Stimulated activated CD4-positive, alpha-beta T cell treated with anti-CD3 and anti-CD28 coated beads, TNF-alpha, amount 100 ng/mL, for 48 hours (primary cell): ENCODE measurements at places on chromosomes 2 and 18.

DNA sequence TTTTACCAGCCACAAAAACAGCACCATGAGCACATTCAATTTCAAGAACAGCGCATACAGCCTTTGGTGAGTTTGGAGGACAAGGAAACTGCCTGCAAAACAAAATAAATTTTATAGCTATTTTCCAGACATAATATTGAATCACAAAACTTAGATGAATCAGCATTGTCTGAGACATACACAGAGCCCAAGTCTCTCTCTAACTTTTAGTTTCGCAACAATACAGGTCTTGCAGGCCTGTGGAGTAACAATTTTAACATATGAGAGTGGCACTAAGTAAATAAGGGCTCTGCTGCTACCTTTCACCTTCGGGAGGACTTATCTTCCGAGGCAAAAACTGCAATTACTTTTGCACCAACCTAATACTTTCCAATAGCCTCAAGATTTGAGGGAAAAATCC lies 56.1 kb upstream of the PEX13 start:
- DNase-seq, result no peak

DNA sequence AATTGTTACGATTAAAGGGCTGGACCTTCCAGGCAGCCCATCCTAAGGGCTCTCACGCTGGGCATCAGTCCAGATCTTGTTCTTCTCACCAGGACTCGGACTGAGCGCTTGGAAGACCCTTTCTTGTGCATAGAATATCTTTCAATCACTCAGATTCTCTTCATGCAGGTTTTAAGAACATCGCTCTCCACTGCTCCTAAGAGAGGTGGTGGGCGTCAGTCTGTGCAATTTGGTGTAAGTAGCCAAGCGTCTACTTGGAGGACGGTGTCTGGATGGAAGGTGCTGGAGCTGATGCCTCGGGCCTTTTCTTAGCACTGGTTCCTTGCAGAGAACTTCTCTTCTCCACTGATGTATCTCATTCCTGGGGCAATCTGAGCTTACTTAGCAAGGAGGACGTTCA lies 68.7 kb downstream of the ASB1 start:
- DNase-seq, result no peak

DNA sequence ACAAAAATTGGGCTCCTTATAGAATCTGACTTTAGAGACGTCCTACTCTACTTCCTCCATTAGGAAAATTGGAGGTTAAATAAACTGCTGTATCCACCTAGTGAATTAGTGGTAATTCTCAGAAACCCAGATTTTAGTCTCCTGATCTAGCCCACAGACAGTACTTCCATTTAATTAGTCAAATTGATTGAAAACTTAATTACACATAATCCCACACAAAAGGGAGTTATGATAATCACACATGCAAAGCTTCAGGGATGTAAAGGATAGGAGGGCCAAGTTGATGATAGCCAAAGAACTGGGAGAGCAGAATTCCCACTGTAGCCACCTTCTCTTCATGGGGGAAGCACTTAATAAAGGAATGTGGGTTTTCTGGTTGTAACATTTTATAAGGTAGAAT lies 471.9 kb downstream of the TMEM182 start:
- DNase-seq, result no peak

- no peak for DNase-seq
Measured at GRCh38 chr2:46018773-46019591, 278.2 kb upstream of the EPAS1 start.

DNA sequence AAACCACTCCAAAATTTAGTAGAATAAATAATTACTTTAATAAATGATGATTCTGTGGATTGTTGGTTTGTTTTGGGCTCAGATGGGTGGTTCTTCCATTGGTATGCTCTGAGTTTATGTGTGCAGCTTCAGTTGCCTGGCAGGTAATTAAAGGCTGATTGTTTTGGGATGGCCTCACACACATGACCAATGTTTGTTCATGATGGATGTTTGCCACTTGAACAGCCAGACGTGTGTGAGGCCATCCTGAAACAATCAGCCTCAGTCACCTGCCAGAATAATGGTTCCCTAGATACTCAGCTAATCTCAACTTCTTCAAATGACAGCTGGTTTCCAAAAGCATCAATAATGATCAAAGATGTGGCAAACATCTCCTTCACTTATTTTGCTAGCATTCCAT lies 352.5 kb upstream of the GULP1 start:
- DNase-seq, result no peak

GRCh38 chr2:180291552-180292421 lies 284.7 kb upstream of the CWC22 start:
- no peak for DNase-seq

DNA sequence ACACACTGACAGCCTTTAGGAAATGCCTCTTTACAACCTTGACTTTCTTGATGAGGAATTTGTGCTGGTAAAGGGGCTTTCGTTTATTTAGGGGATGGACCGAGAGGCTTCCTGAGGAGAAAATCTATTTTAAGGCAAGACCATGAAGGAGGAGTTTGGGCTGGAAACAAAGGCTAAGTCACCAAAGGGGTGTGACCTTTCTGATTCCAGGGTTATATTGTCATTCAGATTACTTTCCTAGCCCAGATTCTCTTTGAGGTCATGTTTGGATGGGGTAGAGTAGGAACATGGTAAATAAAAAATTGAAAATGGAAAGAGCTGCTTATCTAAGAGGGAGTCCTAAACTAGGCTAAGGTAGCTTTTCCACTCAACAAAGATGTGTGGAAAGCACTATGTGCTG lies 77.1 kb upstream of the UGP2 start:
- no peak for DNase-seq
